ENCODE measurements at places on chromosomes 2 and 18. TPM values are rescaled to one million over a fixed set of nuclear protein-coding genes. Genes with fewer than 3 reads are reported as not detected.

Gene LRRC30
- not detected for total RNA-seq

Gene RNF149
- total RNA-seq, result 46.4 TPM

Gene NR4A2
- 0.41 TPM for total RNA-seq

Gene LYPD6B
- not detected for total RNA-seq

Gene RAB6C
- not detected for total RNA-seq

Gene TOGARAM2
- under 0.01 TPM for total RNA-seq

Gene TSHZ1
- total RNA-seq, result 5.2 TPM

Gene CD8B2
- not detected for total RNA-seq

Gene MAP3K19
- not detected for total RNA-seq

Gene TFPI
- total RNA-seq, result 72.5 TPM

Gene WDR35
- total RNA-seq, result 21.0 TPM

Gene WDPCP
- 34.2 TPM for total RNA-seq

Gene CERKL
- total RNA-seq, result not detected

Gene ADGRF3
- total RNA-seq, result 0.09 TPM

Gene RAB6D
- under 0.01 TPM for total RNA-seq

Gene ABCG5
- not detected for total RNA-seq

Gene MRPS5
- 30.4 TPM for total RNA-seq

Gene ANKRD53
- total RNA-seq, result 6.5 TPM

Gene NEU4
- not detected for total RNA-seq

Gene CDH2
- 64.1 TPM for total RNA-seq

Gene ASB18
- not detected for total RNA-seq

Gene SLC35F6
- total RNA-seq, result 80.8 TPM

Gene ZNF514
- total RNA-seq, result 16.1 TPM

Gene PER2
- total RNA-seq, result 10.8 TPM

Gene SH3RF3
- total RNA-seq, result 8.4 TPM

Gene UGT1A9
- not detected for total RNA-seq

Gene RAPGEF4
- 1.3 TPM for total RNA-seq

Gene KRTCAP3
- not detected for total RNA-seq

Gene POTEF
- total RNA-seq, result not detected

Gene ADRA2B
- under 0.01 TPM for total RNA-seq

Gene G6PC2
- not detected for total RNA-seq

Gene GPBAR1
- not detected for total RNA-seq

Gene SERPINB12
- not detected for total RNA-seq

Gene GULP1
- 42.7 TPM for total RNA-seq

Gene C18orf54
- total RNA-seq, result 12.7 TPM

Gene POLR1A
- total RNA-seq, result 29.4 TPM

Gene CNDP2
- total RNA-seq, result 75.6 TPM

Gene SIX3
- not detected for total RNA-seq

Gene GPR55
- under 0.01 TPM for total RNA-seq

Gene DTYMK
- total RNA-seq, result 12.8 TPM

Gene AGXT
- total RNA-seq, result not detected

Gene REG1A
- total RNA-seq, result not detected

Gene MOGAT1
- total RNA-seq, result not detected

Gene NOSTRIN
- total RNA-seq, result 0.81 TPM

Gene CXXC1
- total RNA-seq, result 68.4 TPM

Gene SERPINB3
- total RNA-seq, result not detected

Gene LRATD1
- total RNA-seq, result 0.08 TPM

Gene PROKR1
- not detected for total RNA-seq

Gene CLIP4
- total RNA-seq, result 73.5 TPM

Gene RAMP1
- total RNA-seq, result 3.1 TPM

Gene MIB1
- total RNA-seq, result 47.0 TPM

Gene IL36G
- not detected for total RNA-seq

Gene IL18RAP
- total RNA-seq, result 0.09 TPM

Gene RBM43
- total RNA-seq, result 11.9 TPM

Gene LYPD6
- total RNA-seq, result not detected

Measured in fibroblast of the aortic adventitia (primary cell).